ENCODE measurements at places on chromosomes 2 and 18.

- peak; percentile 57 for DNase-seq
Observed at GRCh38 chr2:168699844-168700417, 102.5 kb upstream of the NOSTRIN start.

- no peak for DNase-seq
Observed at GRCh38 chr18:47036298-47036874, 965 bp upstream of the ELOA2 start.

- no peak for DNase-seq
Observed at GRCh38 chr18:841647-842370, 29.8 kb upstream of the YES1 start.

- DNase-seq, result no peak
Observed at GRCh38 chr2:183037074-183037552, 1.1 kb downstream of the NCKAP1 start.

Data from liver (tissue), 10 donors.